ENCODE measurements at places on chromosomes 2 and 18.

DNA sequence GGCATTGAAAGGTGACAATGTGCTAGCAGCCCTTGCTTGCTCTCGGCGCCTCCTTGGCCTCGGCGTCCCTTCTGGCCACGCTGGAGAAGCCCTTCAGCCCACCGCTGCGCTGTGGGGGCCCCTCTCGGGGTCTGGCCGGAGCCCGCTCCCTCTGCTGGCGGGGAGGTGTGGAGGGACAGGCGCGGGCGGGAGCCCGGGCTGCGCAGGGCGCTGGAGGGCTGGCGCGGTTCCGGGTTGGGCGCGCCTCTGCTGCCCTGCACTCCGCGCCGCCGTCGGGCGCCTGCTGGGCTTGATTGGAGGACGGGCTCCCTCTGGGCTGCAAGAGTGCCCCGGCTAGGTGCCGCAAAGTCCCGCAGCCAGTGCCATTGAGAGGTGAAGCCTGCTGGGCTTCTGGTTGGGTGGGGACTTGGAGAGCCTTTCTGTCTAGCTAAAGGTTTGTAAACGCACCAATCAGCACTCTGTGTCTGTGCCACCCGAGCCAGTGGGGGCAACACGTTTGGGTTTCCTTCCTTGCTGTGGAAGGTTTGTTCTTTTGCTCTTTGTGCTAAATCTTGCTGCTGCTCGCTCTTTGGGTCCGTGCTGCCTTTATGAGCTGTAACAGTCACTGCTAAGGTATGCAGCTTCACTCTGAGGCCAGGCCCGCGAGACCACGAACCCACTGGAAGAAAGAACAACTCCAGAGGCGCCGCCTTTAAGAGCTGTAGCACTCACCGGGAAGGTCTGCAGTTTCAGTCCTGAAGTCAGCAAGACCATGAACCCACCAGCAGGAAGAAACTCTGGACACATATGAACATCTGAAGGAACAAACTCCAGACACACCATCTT is 14.8 kb upstream of the IMP4 start:
- DNase-seq, result no peak

GRCh38 chr2:68721482-68722101 is 13.0 kb upstream of the ARHGAP25 start:
- no peak for DNase-seq

- DNase-seq, result no peak
Measured at GRCh38 chr18:21550510-21550970, 50.0 kb downstream of the ESCO1 start.

- no peak for DNase-seq
Measured at GRCh38 chr2:109680523-109681297, 66.5 kb downstream of the SOWAHC start.

DNA sequence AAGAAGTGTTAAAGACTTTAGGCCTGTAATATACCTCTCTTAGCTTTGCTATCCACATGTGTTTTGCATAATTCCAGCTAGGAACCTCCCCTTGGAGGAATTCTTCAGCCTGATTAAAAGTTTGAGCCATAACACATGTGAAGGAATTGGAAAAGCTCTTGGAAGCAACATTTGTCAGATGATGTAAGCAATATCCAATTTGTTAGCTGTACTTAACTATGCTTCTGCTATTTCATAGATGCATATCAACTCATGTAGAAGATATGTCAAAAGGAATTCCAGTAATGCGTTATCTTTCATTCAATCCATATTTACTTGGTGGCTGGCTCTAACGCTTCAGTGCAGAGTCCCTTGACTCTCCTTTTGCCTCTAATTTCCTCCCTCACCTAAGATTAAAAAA is 46.2 kb downstream of the PKP4 start:
- DNase-seq, result no peak

DNA sequence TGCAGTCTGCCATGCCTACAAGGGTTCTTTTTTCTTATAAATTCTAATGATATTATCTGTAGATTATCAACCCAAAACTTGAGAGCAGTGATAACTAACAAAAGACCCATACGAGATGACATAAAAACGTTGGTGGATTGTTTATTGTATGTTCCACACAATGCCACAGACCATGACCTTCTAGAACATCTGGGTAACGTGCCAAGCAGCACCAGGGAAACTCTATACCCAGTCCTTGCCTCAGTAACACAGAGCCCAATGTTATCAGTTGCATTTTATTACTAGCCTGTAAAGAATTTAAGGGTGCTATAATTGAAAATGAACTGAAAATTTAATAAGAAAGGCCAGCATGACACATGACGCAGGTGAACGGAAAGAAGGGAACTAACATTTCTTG is 99.1 kb upstream of the UGP2 start:
- DNase-seq, result no peak

DNA sequence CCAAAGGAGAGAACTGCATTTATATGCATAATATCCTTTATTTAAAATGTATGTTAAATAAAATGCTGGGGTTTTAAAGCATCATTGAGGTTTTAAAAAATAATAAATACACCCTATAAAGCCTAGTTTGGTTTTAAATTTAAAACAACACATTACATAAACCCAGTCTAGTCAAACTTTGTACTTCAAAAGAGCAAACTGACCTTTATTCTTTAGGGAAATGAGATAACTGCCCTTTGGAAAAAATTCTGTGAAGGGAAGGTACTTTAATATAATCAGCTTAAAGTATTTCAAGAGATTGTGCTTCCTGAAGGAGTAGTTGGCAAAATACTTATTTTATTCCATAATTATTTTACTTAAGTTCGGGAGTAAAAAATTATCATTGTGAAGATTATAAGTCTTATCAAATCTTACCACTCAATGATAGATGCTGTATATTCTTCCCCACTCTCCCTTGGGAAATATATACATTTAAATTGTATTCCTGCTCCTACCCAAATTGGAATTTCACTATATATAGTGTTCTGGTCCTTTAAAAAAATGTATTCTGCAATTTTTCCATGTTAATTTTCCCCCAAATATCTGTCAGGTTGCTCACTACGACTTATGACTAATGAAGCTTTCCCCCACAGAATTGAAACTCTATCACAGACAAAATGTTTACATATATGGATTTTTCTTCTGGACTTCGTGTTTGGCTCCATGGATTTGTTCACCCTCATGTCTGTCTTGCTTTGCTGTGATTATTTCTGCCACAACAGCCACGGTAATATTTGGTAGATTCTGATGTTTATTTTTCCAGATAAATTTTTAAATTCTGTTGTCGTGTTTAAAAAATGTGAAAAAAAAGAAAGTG is 42.1 kb downstream of the ZC3H6 start:
- DNase-seq, result no peak

GRCh38 chr2:96537066-96537733 is 648 bp downstream of the ARID5A start:
- peak; percentile 24 for DNase-seq

- DNase-seq, result no peak
Measured at GRCh38 chr2:120550893-120551446, 184.7 kb upstream of the GLI2 start.

- no peak for DNase-seq
Measured at GRCh38 chr2:161367675-161368074, 48.4 kb upstream of the TBR1 start.

DNA sequence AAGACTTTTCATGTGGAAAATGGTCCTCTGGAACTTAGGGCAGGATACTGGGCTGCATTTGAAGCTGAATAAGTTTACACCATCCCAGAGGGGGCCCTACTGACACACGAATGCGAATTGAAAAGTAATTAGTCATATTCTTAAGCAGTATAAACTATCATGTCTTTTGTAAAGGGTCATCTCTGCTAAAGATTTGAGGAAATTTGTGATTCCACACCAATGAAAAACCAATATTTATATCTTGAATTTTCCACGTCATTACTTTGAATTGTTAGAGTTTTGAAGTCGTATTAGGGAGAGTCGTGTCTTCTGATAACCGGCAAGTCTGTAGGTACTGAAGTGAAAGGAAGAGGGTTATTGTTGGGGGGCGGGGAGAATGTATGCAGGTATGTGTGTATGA is 4.1 kb upstream of the OTX1 start:
- no peak for DNase-seq

DNA sequence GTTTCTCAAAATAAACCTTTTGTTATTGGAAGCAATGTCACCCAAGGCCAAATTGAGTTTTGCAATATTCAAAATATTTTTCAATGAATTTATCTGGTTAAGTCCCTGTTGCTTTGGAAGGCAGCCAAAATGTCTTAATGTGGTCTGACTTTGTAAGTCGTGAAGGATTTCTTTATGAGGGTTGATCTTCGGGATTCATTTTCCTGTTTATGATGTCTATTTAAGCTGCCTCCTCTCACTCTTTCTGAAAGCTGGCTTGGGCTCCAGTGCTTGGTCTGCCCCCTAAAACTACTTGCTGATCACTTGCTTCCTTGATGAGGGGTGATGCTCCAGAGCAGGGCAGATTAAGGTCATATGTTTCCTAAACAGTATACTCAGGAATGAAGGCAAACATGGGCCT is 141.1 kb downstream of the ANTXR1 start:
- no peak for DNase-seq

DNA sequence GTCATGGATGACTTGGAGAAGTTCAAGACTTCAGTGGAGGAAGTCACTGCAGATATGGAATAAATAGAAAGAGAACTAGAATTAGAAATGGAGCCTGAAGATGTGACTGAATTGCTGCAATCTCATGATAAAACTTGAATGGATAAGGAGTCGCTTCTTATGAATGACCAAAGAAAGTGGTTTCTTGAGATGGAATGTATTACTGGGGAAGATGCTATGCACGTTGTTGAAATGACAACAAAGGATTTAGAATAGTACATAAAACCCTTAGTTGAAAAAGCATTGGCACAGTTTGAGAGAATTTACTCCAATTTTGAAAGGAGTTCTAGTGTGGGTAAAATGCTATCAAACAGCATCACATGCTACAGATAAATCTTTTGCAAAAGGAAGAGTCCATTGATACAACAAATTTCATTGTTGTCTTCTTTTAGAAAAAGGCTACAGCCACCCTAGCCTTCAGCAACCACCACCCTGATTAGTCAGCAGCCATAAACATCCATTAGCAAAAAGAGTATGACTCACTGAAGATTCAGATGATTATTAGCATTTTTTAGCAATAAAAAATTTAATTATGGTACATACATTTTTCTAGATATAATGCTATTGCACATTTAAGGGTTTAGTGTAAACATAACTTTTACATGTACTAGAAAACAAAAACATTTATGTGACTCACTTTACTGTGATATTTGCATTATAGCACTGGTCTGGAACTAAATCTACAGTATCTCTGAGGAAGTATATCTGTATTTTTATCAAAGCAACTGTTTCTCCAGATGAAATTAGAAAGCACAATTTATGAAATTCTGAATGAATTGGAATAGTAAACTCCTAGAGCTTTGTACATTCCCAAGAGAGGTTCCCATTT is 110.5 kb upstream of the TACR1 start:
- no peak for DNase-seq

DNA sequence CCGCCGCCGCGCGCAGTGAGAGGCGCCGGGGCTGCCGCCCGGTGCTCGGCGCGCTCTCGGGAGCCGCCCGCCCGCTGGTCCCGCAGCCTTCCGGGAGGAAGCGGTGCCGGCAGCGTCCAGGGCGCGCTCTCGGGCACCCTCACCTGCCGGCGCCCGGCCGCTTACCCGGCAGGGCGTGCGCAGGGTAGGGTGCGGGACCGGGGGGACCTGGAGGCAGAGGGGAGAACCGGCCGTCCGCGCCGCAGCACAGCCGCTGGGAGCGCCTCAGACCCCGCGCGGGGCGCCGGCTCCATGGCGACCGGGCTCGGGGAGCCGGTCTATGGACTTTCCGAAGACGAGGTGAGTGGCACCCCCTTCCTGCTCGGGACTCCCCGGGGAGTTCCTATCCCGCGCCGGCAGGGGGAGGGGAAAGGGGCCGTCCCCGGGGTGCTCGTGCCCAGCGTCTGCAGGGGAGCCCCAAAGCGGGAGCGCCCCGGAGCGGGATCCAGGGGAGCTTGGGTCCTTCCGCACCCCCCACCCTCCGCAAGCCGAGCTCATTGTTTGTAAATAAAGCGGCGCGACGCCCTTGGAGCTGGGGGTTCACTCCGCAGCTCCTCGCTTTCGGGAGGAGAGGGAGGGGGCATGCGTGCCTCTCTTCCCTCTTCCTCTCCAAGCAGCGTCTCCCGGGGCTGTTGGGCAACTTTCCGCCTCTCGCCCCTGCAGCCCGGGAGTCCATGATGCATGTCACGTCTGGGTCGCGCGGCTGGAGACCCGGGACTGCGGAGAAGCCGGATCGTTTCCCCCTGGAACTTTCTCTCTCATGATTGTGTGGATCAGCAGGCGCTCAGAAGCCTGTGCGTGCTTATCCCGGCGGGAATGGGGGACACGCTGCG is 580 bp downstream of the NEDD4L start:
- DNase-seq, result no peak

DNA sequence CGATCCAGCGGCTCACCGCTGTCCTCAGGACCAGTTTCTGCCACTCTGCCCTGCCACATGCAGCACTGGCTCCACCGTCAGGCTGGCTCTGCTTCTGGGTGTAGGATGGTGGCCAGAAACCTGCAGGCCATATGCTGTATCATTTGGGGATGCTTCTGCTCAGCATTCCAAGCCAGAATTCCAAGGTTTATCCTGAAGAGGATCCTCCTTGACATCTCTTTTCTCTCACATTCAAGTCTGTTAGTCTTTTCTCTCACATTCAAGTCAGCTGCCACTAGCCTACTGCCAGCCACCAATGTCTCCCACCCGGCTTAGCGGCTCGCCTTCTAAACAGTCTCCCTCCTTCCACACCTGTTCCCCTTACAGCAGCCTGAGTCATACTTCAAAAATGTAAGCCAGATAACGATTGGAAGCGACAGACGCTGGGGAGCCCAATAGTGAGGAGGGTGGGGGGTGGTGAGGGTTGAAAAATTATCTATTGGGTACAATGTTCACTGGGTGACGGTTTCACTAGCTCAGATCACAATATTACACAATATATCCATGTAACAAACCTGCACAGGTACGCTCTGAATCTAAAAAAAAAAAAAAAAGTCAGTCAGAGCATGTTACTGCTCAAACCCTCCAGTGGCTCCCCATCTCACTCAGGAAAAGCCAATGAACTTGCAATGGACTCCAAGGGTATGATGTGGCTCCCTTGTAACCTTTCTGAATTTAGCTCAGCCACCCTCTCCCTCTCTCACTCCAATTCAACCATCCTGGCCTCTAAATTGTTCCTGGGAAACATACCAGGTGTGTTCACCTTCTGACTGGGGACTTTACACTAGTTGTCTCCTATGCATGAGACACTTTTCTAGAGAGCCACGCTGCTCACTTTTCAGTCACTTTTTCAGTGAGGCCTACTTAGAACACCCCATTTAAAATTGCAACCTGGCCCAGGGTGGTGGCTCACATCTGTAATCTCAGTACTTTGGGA is 38.8 kb upstream of the SP3 start:
- no peak for DNase-seq

DNA sequence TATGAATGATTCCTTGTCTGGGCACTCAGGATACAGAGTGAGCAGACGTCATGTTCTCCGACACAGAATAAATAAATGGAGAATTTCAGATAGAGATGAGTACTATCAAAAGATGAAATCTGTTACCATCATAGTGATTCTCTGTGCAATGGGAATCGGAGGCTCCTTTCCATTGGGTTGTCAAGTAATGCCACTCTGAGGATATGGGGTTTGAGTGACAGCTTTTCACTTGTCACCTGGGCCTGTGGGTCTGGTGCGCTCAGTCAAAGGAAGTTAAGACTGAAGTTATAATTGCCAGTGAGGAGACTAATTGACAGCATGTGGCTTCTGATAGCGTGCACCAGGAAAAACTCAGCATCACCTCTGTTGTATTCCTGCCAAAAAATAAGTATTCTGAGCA is 387.2 kb downstream of the SOX11 start:
- no peak for DNase-seq
